ENCODE measurements at places on chromosomes 5 and 9. TPM values are rescaled to one million over a fixed set of nuclear protein-coding genes. Genes with fewer than 3 reads are reported as not detected.
A peak's percentile ranks its signal among the peaks of the same experiment; 100 is the strongest.

PKD2L2 gene
- total RNA-seq: under 0.01 TPM

PTGER4 gene
- 10.6 TPM for total RNA-seq

DNA sequence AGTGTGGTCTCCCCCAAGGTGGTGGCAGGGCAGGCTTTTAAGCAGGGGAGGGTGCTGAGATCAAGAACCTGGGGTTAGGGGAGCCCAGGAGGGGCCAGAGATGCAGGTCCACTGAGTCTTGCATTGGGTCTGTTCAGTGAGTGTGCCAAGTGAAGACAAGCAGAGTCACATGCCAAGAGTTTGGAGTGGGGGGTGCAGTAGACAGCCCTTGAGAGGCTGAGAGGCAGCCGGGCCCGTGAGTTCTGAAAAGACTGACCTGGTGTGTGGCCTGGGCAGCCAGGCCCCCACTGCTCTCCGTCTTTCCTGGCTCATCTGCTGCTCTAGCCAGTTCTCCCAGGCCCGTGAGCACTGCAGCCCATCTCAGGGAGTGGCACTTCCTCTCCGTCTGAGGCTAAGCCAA, 120.0 kb downstream of the DAB2IP start:
- DNase-seq: peak; percentile 94

DNA sequence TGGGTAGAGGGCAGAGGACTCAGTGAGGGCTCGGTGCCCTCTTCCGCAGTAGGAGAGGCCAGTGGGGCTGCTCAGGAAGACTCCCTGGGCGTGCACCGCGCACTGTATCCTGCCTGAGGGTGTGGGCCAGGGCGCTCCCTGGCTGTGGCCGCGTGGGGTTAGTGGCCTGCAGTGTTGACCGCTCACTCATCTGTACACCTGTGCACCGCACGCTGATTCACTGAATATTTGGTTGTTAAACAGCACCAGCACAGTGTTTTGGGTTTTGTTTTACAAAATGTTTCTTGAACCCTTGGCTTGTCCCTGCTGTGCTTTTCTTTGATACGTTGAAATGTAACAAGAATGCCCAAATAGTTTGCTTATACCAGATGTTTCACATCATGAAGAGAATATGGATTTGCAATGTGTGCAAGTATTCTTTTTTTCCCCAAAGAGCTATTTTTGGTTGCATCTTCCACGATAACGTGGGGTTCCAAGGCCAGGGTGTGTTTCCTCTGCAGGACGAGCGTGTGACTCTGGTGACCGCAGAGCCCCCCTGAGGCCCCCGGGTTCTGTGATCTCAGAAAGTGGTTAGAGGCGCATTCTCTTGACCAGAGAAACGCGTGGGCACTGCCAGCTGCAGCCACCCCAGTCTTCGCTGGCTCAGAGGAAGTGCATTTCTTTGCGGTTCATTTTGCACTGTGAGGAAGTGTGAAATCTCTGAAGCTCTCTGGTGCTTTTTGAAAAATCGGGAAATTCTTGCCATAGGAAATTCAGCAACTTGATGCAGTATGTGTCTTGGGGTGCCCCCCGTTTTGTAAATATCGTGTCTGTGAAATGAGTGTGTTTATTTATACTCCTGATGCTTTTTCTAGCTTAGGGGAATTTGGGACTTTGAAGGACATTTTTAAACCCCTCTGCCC, 46.9 kb downstream of the AHRR start:
- DNase-seq: peak; percentile 99

DNA sequence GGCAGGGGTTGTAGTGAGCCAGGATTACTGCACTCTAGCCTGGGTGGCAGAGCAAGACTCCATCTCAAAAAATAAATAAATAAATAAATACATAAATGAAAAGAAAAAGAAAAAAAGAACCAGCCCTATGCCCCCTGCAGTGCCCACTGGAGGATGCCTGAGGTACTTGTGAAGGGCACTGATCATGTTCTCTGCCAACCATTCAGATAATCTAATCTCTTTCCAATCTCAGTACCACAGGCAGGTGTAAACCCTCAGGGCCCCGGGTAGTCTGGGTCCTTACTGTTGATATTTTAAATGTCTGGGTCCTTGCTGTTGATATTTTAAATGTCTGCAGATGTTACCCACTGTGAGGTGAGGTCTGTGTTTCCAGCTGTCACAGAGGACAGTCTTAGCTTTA, 321.8 kb upstream of the ADCY2 start:
- peak; percentile 17 for DNase-seq

DNA sequence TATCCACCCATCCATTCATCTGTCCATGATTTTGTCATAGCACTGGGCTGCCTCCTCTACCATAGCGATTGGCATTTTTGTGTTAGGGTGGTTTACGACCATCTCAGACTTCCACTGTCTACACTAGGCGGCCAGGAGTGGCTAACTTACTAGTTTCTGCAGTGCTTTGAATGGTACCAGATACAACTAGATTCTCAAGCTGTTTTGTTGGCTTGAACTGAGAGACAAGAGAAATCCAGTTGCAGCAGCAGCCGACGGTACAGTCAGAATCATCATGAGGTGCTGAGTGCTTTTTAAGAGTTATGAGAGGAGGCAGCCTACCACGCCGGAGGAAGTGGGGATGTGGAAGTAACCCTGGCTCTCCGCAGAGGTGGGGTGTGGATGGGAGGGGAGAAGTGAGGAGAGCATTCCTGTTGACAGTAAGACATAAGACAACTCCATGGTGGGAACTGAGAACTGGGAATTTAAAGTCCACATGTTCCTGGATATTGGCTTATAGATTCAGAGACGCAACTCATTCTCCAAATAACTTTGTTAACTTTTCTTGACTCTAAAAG, 27.9 kb downstream of the COL5A1 start:
- DNase-seq: no peak

GRCh38 chr5:95818181-95819147, 4.1 kb downstream of the GLRX start:
- DNase-seq: no peak

DNA sequence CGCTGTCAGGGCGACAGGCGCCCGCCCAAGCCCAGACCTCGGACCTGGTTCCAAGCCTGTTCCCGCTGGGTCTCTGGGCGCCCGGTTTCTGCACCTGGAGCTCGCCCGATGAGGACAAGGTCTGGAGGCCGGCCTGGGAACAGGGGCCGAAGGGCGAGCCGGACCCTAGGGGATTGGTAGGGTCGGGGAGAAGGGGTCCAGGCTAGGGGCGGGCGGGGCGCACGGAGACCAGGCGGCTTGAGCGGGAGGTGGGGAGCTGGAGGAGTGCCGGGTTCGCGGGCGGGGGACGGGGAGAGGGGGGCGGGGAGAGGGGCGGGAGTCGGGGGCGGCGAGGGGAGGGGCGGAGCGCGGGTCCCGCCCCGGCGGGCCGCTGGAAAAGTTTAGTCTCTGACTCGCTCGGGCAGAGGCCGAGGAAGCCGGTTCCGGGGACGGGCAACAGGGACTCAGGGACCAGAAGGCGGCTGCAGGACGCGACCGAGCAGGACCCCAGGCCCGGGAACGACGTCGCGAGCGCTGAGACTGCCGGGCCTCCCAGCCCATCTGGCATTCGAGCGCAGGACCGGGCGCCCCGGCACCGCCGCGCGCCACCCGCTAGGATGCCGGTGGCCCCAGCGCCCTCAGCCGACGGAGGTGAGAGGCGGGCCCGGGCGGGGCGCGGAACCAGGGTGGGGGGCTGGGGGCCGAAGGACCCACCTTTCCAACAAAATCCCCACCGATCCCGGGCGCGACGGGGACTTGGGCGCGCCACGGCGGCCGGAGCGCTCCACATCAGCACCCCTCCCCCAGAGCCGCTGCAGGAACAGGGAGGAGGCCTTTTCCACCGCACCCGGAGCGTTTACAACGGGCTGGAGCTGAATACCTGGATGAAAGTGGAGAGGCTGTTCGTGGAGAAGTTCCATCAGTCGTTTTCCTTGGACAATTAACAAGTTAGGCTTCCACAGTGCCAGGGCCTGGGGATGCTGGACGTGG, at the start of gene S1PR3:
Gene S1PR3 (plus strand): TSS at position 403 of the 969 bp plus-strand sequence. CDS start 9,733 bp downstream, outside the sequence.
- peak; percentile 93 for DNase-seq

GRCh38 chr9:113589890-113590289, 126.4 kb downstream of the RGS3 start:
- peak; percentile 83 for DNase-seq

GRCh38 chr9:136170006-136170901, 34.7 kb downstream of the LHX3 start:
- DNase-seq: peak; percentile 95

DNA sequence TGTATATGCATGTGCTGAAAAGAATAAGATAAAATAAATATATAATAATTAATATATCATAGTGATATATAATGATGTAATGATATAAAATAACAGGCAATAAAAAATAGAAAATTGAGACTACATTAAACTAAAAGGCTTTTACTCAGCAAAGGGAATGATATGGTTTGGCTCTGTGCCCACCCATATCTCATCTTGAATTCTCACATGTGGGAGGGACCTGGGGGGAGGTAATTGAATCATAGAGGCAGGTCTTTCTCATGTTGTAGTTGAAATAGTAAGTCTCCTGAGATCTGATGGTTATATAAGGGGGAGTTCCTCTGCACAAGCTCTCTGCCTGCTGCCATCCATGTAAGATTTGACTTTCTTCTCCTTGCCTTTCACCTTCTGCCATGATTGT, 1550.9 kb upstream of the CDH6 start:
- no peak for DNase-seq

- DNase-seq: no peak
Measured at GRCh38 chr5:58015175-58015574, 444.7 kb downstream of the PLK2 start.
